ENCODE measurements at places on chromosomes 7 and 10.

DNA sequence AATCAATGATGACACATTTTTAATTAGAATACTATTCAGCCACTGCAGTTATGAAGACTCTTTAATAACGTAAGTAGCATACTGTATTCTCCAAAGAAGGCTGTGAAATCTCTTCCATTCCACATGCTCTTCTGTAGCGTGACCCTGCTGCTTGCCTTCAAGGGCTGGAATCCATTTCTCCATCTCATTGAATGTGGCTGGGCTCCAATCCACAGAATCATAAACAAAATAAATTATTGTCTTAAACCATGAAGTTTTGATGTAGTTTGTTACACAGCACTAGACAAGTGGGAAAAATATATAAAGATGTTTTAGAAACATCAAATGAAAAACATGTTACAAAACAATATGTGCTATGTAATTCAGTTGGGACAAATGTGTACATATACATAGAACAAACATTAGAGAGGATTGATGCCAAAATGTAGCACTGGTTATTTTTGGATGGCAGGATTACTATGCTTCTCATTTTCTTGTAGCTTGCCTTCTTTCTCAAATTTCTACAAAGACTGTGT lies 410.8 kb upstream of the PODXL start:
- DNase-seq, result no peak

- no peak for DNase-seq
Observed at GRCh38 chr7:93218997-93219827, 7.1 kb downstream of the HEPACAM2 start.

- DNase-seq, result no peak
Observed at GRCh38 chr10:68496072-68496471, 24.3 kb upstream of the DNA2 start.

DNA sequence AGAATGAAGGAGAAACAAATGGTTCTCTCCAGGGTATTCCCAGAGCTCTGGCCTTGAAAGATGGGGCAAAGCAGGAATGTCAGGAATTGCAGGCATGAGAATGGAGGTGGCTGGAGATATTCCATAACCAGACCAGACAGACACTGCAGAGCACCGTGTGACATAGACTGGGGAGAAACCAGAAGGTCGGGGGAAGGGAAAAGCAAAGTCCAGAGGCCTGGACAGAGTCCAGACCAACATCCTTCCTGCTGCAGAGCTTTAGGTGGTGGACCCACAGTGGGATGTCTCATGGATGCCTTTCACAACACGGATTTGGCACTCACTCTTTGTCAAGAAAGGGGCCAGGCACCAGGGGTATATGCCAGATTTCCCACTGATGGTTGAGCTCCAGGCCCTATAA lies 177.2 kb upstream of the INHBA start:
- no peak for DNase-seq

GRCh38 chr10:57303566-57303965 lies 942.5 kb upstream of the ZWINT start:
- DNase-seq, result no peak

DNA sequence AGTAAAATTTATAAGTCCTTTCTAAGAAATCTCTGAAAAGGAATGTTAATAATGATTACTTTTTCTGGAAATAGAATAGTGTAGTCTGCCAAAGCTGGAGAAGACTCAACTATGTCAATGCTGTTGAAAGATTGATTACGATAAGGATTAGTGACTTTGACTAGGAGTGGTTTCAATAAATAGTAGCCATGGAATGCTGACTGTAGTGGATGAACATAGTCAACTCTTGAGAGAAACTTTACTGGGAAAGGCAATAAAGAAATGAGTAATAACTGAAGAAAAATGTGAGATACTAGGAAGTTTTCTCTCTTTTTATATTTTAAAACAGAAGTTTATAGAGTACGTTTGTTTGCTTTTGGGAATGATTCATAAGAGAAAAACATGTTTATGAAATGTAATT lies 105.0 kb upstream of the CDK13 start:
- DNase-seq, result no peak

GRCh38 chr10:22705527-22705926 lies 8.9 kb downstream of the PIP4K2A start:
- no peak for DNase-seq

DNA sequence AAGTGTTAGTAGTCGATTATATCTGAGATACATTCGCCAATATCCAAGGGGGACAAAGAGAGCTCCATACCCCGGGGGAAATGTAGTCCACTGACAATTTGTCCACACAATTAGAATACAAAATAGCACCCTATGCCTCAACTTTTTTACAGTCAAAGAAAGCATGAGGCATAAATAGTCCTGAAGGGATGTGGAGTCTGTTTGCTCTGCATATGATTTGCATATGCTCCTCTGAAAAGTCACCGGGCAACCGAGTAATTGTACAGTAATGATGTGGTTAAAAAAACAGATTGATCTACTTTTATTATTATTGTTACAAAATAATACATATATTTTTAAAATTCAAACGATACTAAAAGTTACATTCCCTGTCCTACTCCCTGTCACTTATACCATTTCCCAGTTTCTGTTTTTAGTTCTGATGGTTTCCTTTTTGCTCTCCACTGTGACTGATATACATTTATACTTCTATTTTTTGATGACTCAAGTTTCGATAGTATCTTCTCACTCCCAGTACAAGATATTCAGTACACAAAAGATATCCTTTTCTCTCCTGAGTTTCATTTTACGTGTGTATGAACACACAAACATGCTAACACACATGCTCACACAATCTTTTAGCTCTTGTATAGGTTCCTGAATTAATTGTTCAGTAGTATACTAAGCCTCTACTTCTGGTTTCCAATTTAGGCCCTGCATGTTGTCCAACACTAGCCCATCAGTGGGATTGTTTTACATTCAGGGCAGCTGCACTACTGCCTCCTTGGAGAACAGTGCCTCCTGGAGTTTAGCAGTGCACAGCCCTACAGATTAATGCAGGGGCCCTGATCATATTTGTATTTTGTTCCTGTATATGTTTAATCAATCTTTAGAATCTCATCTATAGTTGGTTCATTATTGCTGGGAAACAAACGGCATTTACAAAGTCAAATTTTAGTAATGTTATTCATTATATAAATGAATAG lies 130.9 kb downstream of the TES start:
- no peak for DNase-seq

DNA sequence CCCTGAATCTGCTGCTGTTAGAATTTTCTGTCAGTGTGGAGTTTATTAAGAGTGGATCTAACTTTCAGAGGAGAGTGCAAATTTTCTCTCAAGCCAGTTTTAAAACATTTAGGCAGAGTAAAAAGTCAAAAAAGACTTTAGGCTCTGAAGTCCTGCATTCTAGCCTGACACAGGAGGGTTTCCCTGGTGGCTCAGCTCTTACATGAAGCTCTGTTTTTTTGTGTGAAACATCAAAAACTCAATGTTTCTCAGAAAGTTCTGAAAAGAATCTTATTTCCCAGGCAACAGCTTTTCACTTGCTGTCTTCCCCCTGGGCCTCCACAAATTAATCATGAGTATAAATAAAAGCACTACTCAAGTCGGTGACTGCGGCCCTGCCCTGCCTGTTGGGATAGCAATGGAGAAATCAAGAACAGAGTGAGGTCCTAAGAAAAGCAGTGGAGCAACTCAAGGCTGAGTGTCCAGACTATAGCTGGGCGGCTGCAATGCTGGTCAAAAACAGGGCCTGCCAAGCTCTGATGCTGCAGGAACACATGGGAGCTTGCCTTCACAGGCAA lies 22.3 kb upstream of the WDR11 start:
- DNase-seq, result no peak

- DNase-seq, result no peak
Observed at GRCh38 chr7:148266795-148267194, 323.8 kb upstream of the C7orf33 start.

GRCh38 chr7:139034855-139035585 lies 822 bp downstream of the ZC3HAV1L start:
- peak; percentile 34 for DNase-seq

DNA sequence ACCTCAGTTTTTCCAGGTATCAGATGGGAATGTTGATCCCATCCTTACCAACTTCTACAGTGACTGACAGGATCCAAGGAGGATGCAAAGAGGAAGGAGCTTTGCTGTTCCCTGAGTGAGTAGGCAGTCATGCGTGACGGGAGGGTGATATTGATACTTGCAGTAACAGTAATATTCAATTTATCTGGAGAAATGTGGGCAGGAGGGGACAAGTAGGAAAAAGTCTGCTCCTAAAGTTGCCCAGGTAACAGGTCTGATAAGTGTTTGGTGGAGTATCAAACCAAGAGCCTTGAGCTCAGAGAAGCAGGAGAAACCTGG lies 3.3 kb upstream of the ZCCHC24 start:
- DNase-seq, result no peak

DNA sequence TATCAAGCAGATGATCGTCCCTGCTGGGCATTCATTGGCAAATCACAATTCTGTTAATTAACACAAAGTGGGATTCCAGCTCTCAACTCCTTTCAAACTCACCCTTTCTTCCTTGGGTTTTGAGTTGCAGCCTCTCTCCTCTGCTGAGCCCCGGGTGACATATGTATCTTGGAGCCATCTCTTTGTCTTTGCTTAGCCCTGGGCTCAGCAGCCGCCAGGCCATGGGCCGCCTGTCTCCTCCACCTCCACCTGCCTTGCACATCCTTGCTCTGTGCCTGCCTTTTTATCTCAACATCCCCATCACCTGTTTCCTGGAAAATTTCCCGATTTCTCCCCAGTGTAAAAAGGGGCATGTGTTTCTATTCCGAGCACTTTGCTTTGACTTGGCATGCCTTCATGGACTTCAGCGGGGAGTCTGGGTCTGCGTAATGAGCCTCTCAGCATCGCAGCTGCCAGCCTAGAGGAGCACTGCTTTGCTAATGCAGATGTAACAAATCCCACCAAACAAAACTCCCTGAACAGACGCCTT lies 141.3 kb upstream of the AGK start:
- no peak for DNase-seq

DNA sequence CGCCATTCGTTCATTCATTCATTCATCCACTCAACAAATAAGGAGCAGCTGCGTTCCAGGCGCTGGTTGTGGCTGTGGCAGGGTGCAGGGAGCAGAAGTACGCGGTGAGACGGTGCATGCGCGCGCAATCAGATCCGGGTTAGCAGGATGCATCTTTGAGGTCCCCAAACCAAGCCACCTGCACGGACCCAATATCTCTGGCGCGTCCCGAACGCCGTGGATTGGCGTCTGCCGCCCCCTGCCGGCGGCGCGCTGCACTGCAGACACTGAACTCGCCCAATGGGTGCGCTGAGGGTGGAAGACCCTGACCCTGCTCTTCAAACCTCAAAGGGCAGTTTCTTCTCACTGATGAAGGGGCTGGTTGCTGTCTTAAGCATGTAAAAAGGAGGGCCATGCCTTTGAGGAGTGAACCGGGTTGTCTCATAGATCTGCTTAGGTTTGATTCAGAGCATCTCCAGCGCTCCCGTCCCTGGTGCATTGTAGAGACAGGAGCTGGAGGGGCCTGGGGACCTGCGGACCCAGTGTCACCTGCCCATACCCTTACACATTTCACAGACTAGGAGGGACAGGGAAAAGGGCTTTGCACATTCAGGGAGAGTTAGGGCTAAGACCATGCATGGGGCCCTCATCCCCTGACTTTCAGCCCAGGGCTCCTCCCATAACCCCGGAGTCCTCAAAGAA lies 102.5 kb downstream of the RAMP3 start:
- peak; percentile 58 for DNase-seq

DNA sequence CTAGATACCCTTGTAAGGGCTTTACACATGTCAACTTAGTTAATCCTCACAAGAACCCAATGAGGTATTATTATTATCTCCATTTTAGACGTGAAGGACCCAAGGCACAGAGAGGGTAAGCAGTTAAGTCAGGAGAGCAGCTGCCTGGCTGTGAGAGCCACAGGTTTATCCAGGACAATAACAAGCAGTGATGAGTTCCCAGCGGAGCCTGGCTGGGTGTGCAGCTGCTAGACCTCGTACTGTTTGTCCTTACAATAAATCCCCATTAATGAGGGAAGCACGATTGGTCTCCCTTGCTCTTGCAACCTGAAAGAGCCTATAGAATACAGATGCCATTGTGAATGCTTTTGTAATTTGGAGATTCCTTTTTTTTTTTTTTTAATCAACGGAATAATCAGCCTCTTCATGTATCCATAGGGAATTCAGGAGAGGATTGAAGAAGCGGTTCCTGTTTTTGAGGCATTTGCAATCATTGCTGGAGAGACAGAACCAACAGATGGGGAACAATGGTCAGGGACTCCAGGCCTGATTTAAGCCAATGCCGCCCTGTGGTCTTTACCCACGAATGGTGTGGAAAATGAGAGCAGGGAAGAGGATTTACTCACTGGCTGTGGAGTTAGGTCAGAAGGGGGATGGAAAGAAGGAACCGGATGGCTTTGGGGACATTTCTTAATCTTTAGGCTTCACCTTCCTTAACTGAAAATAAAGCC lies 12.3 kb upstream of the ASB4 start:
- DNase-seq, result no peak

- DNase-seq, result no peak
Observed at GRCh38 chr7:155698633-155699032, 54.2 kb downstream of the RBM33 start.

GRCh38 chr7:30476459-30477145 lies 2.0 kb downstream of the NOD1 start:
- DNase-seq, result no peak

GRCh38 chr10:73780966-73781365 lies 882 bp upstream of the CHCHD1 start:
- no peak for DNase-seq

- no peak for DNase-seq
Observed at GRCh38 chr10:101351017-101351416, 2.9 kb upstream of the BTRC start.

GRCh38 chr7:38453168-38453567 lies 178.0 kb downstream of the AMPH start:
- no peak for DNase-seq

- no peak for DNase-seq
Observed at GRCh38 chr10:123326674-123327073, 172.5 kb downstream of the BUB3 start.

DNA sequence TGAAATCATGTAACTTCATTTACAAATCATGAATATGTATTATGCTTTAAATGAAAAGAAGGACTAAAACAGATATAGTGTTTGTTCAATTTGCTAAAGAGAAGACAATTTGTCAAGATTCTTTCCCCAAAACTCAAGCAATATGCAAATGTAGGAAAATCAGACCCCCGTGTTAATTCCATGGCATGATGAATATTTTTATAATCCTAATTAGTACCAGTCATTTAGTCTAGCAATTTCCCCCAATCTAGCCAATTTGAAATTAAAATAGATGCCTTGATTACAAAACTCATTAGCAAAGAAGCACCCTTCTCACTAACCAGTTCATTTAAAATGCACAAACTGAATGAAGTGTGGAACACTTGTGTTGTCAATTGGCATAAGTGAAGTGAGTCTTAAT lies 347.6 kb downstream of the SORCS3 start:
- no peak for DNase-seq

GRCh38 chr10:67733511-67733910 lies 37.5 kb upstream of the CTNNA3 start:
- no peak for DNase-seq

All from RWPE1 (cell line).